ENCODE measurements at places on chromosomes 1 and 21. TPM values are rescaled to one million over a fixed set of nuclear protein-coding genes. Genes with fewer than 3 reads are reported as not detected.
A peak's percentile ranks its signal among the peaks of the same experiment; 100 is the strongest.

- no peaks in the 10 kb centered on the region for H3K27me3 ChIP-seq
- peak; percentile 25 for DNase-seq
- H3K27ac ChIP-seq: peak overlapping the region; percentile 48
- H3K36me3 ChIP-seq: no peaks in the 10 kb centered on the region
Measured at GRCh38 chr1:61184040-61184713, 101.8 kb downstream of the NFIA start.

DNA sequence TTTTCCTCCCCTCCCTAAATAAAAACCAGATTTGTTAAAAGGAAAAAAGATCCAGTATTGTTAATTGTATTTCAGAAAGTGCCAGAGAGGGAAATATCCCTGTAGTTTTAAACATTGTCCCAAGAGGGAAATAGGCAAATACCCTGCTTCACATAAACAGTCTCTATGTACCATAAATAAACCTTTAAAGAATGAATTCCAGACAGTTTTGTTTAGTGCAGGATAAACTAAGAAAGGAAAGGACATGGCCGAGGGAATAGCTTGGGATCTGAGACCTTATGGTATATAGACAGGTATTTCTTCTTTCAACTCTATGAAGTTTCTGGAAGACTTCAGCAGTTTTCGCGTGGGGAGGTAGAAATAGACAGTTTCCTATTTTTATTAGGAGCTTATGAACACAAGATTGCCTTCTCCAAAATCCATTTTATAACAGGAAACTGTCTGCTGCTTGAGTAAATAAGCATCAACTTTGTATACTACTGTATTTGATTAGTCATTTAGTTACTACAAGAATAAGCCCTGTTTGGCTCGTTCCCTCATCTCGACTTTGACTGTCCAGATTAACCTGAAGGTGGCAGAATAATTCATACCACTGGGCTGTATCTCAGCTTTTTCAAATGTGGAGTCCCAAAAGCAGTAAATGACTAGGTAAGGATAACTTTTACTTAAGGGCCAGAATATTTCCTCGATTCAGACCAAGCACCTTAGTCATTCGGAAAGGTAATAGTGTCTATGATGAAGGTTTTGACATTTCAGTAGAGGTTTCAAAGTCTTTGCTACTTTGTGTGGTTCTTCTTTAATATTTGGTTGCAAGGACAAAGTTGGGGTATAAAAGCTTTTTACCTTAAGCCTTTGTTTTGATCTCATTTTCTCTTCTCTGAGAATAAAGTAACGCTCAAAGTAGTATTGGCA is 177.5 kb downstream of the VPS13D start:
- H3K4me3 ChIP-seq: no peak overlapping the region
- H3K36me3 ChIP-seq: peaks cover 40% of the 10 kb centered on the region
- peak; percentile 12 for DNase-seq

DNA sequence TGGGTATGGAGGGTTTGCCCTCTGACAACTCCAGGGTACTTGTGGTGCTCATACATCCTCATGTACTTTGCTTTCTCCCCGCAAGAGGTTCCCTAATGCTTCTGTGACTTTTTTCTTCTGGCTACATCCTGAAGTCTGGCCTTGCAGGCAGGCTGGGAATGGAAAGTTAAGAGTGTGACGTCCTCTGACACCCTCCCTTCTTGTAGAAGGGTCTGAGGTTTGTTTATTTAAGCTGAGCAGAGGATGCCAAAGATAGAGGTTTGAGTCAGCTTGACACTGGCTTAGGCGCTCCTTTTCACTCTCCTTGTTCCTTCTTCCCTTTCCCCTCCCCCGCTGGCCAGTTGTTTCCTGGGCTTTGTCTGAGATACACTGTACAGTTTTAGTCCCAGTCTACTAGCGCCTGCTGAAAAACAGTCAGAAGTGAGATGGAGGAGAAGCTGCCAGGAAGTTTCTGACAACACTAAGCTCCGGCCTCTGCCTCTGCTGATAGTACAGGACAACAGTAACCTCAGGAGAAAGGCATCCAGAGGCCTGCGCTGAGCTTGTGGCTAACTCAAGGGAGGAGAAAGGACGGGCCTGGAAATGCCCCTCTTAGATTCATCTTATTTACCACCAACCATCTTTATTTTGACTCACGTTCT is at the start of gene MACF1:
Gene MACF1 (plus strand): TSS at position 255 of the 641 bp plus-strand sequence. CDS start 328 bp downstream, at position 583.
- peak within 1 kb of the TSS; percentile 72 for H3K27ac ChIP-seq
- no peak for DNase-seq
- H3K36me3 ChIP-seq: no peaks in the 10 kb centered on the region
- peak within 1 kb of the TSS; percentile 41 for H3K4me3 ChIP-seq

DNA sequence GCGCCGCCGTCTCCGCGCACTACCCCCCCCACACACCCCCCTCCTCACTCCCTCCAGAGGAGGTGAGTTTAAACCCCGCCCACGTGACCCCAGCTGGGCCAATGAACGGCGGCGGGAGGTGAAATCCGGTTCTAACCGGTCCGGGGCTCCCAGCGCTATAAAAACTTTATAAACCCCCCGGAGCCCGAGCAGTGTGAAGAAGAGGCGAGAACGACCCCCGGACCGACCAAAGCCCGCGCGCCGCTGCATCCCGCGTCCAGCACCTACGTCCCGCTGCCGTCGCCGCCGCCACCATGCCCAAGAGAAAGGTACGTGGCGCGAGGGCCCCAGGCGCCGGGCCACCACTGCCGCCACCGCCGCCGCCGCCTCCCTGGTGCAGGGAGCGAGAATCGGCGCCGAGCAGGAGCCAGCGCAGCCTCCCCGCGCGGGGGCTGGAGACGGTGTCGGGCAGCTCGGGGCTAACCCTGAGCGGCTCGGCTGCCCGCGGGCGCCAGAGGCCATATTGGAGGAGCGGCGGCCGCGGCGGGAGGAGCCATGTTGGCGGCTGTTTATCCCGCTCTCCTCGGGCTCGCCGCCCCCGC is at the start of gene HMGN2:
Gene HMGN2 (plus strand): TSS at position 121 of the 581 bp plus-strand sequence. CDS start 173 bp downstream, at position 294.
- DNase-seq: peak; percentile 95
- no peaks in the 10 kb centered on the region for H3K27me3 ChIP-seq
- H3K36me3 ChIP-seq: peaks cover 40% of the 10 kb centered on the region
- peak within 1 kb of the TSS; percentile 98 for H3K27ac ChIP-seq
- H3K4me1 ChIP-seq: peaks cover 26% of the 10 kb centered on the region

- no peaks in the 10 kb centered on the region for H3K4me1 ChIP-seq
- DNase-seq: no peak
- H3K36me3 ChIP-seq: no peaks in the 10 kb centered on the region
- no peaks in the 10 kb centered on the region for H3K27me3 ChIP-seq
- no peak overlapping the region for H3K4me3 ChIP-seq
- H3K27ac ChIP-seq: no peak overlapping the region
Measured at GRCh38 chr1:9019896-9020295, 6.3 kb downstream of the SLC2A7 start.

GUCA2A gene
- polyA plus RNA-seq: not detected

PLXNA2 gene
- 7.3 TPM for polyA plus RNA-seq

DNA sequence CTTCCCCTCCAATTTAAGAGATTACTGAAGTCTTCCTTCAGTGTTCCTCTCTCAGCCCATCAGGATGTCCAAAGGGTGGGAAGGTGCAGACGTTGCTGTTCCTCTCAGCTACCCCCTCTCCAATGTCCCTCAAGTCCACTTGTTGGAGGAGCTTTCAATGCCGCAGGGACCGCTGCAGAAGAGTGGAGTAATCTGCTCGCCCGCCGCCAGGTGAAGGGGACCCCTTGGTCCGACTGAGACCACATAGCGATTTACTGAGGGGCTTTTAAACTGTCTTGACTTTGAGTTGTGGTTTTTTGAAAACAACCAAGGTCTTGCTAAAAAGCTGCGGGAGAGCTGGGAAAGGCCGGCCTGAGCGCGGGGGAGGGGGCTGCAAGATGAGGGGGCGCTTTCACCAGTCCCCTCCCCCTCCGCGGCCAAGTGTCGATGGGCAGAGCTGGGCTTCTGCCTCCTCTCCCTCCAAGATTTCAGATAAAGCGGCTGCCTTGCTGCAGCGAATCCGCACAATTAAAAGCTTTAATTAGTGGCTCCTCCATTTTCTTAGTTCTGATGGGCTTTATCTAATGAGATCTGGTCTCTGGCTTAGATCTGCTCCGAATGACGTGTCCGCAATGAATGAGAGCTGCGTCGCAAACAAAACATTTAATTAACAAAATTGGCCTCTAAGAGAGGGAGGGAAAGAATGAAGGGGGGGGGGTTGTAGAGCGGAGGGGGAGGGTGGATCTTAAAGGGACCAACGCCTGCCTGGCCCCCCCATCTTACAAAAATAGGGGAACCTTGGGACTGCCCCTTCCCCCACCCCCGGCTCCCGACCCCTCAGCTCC is 5.9 kb downstream of the LMO4 start:
- H3K4me3 ChIP-seq: peak overlapping the region; percentile 66
- H3K36me3 ChIP-seq: peaks cover 21% of the 10 kb centered on the region
- H3K27ac ChIP-seq: peak overlapping the region; percentile 60
- DNase-seq: peak; percentile 42

DNA sequence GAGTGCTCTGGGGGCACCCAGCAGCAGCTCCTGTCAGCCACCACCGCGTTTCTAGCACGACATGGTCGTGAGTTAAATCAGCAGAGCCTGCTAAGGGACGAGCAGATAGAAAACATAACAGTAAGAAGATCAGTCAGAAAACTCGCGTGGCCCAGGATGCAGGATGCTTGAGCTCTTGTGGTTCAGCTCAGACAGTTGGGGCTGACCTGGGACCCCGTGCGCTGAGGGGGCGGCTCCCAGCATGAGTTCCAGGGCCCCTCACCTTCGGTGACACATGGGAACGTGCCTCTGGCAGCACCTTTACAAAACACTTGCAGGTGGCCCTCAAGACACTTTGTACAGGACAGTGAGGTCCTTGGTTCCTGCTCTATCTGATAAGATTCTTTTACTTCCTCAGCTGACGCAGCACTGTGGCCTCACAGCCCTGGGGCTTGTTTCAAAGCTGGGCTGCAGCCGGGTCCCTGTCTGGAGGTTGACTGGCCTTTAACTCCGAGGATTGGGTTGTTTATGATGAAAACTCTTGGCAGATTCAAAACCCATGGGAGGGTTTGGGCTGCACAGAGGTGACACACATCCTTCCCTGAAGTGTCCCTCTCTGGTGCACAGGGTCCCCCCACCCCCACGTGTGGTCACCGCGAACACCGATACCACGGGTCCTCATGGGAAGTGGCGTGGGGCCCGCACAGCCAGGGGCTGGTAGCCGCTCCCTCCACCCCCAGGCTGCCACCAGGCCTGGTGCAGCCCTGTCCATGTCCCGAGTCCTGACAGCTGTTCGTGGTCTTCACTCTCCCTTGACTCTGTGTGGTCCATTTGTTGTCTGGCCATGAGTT is 65.3 kb upstream of the COL6A1 start:
- no peak for DNase-seq
- no peak overlapping the region for H3K4me3 ChIP-seq
- H3K36me3 ChIP-seq: no peaks in the 10 kb centered on the region
- H3K27me3 ChIP-seq: no peaks in the 10 kb centered on the region
- H3K4me1 ChIP-seq: no peaks in the 10 kb centered on the region

IL6R gene
- polyA plus RNA-seq: 1.4 TPM

CELSR2 gene
- polyA plus RNA-seq: 3.5 TPM

CR1L gene
- not detected for polyA plus RNA-seq

DNA sequence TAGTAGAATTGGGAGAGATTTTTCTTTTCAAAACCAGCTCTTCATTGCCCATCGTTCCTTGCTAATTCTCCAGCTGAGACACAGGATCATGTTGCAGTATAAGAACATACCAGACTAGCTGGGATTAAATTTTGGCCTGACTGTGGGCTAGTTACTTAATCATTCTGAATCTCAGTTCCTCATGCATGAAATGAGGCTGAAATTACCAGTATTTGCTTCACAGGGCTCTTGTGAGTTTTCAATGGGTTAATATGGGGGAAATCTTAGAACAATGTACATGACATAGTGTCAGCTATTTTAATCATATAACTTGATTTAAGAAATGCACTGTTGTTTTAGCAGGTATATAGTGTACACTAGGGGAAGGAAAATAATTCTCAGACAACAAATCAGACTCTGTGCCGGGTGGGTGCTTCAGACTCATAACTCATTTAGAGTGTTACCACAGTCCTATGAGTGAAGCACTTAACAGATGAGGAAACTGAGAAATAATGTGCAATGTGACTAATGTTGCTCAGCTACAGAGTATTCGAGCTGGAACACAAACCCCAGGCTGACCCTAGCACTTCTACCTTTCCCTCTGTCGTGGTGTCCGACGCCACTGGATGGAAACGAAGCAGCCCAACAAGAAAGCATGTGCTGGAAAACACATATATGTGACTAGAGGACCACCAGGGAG is 137.6 kb upstream of the SGIP1 start:
- H3K27me3 ChIP-seq: no peaks in the 10 kb centered on the region
- no peaks in the 10 kb centered on the region for H3K36me3 ChIP-seq
- DNase-seq: no peak
- no peaks in the 10 kb centered on the region for H3K4me1 ChIP-seq

DNA sequence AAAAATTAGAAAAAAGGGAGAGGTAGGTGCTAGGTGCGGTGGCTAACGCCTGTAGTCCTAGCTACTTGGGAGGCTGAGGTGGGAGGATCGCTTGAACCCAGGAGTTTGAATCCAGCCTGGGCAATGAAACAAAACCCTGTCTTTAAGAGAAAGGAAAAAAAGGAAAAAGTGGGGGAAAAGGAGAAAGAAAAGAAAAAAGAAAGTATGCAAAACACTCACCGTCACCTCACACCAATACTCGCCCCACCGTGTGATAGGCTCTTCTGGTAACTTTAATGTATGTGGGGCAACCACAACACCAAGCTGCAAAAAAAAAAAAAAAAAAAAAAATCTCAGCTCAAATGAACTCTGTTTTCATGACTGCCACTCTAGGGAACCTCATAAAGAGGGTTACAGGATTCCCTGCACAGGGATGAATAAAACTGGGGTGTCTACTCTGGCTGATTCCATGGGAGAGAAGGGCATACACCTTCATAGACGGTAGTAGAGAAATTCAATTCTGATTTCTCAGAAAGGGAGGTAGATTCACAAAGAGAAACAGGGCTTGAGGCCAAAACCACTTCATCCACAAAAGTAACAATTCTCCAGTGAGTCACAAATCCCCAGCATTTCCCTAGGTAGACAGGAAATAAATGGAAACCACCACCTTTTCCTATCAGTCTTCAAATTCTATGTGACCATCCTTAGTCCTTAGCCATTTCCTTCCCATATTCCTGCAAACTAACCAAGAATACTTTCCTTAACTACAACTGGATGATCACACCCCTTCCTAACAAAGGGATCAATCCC is 2.5 kb downstream of the MRPL9 start:
- peaks cover 10% of the 10 kb centered on the region for H3K4me1 ChIP-seq
- no peak overlapping the region for H3K4me3 ChIP-seq
- H3K36me3 ChIP-seq: peaks cover 22% of the 10 kb centered on the region

- no peaks in the 10 kb centered on the region for H3K27me3 ChIP-seq
- no peak overlapping the region for H3K4me3 ChIP-seq
- H3K36me3 ChIP-seq: peaks cover 9% of the 10 kb centered on the region
- DNase-seq: no peak
Measured at GRCh38 chr1:18951416-18951815, 5.1 kb downstream of the IFFO2 start.

F13B gene
- polyA plus RNA-seq: not detected

DNA sequence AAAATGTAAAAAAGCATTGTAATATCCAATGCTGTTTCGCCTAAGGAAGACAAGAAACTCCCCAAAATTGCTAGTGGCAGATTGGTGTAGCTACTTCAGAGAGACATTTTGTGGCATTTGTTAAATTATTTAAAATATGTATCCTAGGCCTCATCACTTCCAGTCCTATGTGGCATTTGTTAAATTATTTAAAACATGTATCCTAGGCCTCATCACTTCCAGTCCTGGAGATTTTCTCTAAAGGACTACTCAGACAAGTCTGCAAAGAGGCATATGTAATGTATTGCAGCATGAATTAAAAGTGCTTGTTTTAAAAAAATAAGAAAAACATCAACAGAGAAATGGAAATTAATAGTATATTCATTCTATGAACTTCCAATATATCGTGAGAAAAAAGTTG is 95.6 kb upstream of the KCTD3 start:
- no peaks in the 10 kb centered on the region for H3K36me3 ChIP-seq
- no peak for DNase-seq
- no peak overlapping the region for H3K4me3 ChIP-seq
- H3K27ac ChIP-seq: no peak overlapping the region
- no peaks in the 10 kb centered on the region for H3K27me3 ChIP-seq

TMIGD3 gene
- polyA plus RNA-seq: not detected

TEX38 gene
- 0.24 TPM for polyA plus RNA-seq
